Breast epithelium (tissue), 4 donors: ENCODE measurements at places on chromosomes 7 and 10.

DNA sequence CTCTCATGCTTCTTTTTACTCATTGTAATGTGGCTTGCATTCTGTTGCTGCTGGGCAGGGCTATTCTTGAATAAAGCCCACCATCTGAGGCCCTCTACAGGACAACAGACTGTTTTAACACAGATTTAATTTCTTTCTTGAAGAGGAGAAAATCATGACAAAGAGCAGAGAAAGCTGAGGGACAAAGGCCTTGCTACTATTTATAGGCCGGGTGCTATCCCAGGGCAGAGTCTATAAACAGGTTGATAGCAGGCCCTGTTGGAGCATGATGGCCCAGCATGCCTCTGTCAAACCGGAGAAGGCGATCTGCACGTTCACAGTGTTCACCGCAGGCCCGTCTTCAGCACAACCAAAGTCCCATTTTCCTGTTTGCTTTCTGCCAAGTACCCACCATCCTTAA lies 3.0 kb downstream of the VIPR2 start:
- DNase-seq: no peak

- DNase-seq: no peak
Measured at GRCh38 chr10:35592441-35592840, 12.7 kb upstream of the GJD4 start.

GRCh38 chr7:1779445-1779844 lies 109.4 kb downstream of the ELFN1 start:
- DNase-seq: no peak

DNA sequence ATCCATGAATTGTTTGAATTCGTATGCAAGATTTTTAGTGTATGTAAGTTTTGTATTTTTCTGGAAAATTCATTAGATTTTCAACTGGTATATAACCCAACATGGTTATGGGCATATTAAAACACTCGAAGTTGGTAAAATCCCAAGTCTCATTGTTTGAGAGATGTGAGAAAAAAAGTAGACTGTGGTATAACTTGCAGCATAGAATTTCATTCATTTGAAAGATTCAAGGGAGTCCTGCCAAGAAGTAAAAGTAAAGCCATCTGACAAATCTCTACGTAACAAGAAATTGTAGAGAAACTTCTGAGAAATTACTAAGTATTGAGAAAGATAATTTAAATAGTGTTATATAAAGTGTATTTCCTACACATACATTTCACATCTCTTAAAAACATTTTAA lies 40.2 kb downstream of the SEMA3E start:
- no peak for DNase-seq

DNA sequence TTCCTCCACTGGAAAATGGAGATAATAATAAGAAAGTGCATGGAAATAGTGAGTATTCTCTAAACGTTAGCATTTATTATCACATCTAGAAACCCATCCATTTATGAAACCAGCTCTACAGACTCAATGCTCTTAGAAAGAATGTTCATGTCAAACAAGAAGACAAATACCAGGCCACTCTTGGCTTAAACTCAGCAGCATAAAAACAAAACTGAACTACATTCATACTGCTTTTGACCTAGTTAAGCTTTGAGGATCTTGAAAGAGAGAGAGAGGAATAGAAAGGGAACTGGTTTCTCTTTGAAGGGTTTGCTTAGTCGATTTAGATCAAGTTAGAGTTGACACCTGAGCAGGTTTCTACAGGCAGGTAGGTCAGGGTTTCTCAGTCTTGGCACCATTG lies 332.9 kb upstream of the PRKCQ start:
- no peak for DNase-seq

- no peak for DNase-seq
Measured at GRCh38 chr7:27215356-27215755, 15.5 kb upstream of the HOXA13 start.

DNA sequence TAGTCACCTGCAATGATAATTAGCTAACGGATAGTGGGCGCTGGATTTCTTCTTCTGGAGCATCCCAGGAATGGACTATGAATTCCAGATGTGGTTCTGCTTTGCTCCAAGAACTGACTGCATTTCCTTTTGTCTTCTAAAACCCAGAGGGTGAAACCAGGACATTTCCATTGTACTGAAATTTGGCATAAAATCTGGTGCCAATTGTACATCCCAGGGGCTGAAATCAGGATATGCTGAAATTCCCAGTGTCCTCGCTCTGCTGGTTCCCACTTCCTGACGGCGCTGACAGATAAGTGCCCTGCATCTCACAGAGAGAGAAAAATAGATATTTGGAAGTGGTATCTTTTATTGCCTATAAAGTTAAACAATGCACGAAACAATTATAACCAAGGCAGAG lies 31.9 kb downstream of the RBM20 start:
- no peak for DNase-seq

DNA sequence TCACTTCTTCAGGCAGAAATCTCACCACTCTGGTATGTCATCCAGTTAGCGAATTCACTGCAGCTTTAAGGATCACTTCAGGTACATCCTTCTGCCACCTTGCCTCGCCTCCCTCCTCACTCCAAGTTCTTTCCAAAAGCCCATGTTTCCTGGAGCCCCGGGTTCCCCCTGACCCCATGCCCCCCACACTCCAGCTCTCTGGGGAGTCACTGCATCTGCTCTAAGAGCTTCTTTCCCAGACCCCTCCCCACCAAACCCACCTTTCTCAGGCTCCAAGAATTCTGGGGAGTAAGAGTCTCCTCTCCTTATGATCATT lies 969.5 kb upstream of the ZNF722 start:
- DNase-seq: no peak

GRCh38 chr7:100629117-100629716 lies 12.1 kb downstream of the TFR2 start:
- DNase-seq: no peak
